Stimulated activated CD8-positive, alpha-beta memory T cell treated with anti-CD3 and anti-CD28 coated beads, Interleukin-7, amount 100 ng/mL, for 24 hours (primary cell): ENCODE measurements at places on chromosomes 1 and 21.

- no peak for DNase-seq
Observed at GRCh38 chr21:38714039-38714817, 91.5 kb upstream of the ETS2 start.

DNA sequence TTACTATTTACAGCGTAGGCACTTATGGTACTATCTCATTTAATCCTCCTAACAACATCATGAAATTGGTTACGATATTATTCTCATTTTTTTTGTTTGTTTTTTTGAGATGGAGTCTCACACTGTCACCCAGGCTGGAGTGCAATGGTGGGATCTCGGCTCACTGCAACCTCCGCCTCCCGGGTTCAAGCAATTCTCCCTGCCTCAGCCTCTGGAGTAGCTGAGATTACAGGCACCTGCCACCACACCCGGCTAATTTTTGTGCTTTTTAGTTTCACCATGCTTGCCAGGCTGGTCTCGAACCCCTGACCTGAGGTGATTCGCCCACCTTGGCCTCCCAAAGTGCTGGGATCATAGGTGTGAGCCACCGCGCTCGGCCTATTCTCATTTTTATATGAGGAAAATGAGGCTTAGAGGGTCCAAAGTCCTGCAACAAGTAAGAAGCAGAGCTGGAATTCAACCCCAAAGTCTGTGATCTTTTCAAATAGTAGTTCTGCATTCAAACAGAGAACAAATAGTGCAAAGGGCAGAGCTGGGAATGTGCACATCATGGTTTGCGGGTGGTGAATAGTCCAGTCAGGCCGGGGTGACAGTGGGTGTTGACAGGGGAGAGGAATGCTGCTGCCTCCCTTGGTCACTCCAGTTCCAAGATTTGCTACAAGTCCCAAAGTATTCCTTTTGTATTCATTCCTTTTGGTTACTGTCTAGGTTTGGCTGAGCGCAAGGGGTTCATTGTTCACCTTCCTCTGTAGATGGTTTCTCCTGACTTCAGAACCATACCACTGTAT lies 4.6 kb downstream of the PRUNE1 start:
- DNase-seq = no peak

- no peak for DNase-seq
Observed at GRCh38 chr1:206895325-206895724, 1.9 kb upstream of the IL24 start.

- DNase-seq = no peak
Observed at GRCh38 chr1:115282807-115283208, 55.2 kb downstream of the NGF start.

GRCh38 chr1:241899210-241899609 lies 51.2 kb downstream of the EXO1 start:
- DNase-seq = no peak

DNA sequence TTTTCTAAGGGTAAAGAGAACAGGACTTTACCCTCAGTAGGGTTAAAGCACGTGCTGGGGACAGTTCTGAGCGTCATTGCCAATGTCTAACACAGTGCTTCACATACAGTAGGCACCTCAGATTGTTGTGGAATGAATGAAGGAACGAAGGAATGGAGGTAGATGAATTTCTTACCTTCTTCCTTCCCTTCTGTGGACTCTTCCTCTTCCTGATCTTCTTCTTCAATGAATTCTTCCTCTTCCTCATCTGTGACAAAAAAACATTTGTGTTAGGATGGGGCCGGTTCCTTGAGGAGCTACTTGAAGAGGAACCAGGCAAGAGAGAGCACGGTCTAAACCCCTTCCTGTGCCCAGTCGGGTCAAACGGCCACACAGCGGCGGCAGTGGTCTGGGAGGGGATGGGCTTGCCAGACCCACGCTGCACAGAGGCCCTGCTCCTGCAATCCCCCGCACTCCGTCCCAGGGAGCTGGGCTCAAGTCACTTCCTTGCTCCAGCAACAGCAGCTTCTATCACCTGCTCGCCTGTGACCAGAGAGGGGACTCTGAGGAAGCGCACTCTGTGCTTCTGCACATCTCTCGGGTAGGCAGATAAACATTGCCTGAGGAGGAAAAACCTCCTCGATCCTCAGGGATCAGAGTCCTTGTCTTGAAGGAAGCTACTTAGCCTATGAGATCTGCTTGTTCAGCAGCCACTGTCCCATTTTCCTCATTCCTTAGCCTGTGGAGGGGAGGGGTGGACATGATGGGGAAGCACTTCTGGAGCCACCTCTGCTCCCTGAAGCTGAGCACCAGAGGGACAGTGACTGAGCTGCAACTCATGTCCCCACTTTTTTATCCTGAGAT lies 8.0 kb upstream of the SLC30A2 start:
- no peak for DNase-seq

- DNase-seq = no peak
Observed at GRCh38 chr1:247443641-247444040, 14.3 kb downstream of the OR2B11 start.

GRCh38 chr21:43834146-43834905 lies 30.7 kb upstream of the AGPAT3 start:
- DNase-seq = no peak

- DNase-seq = no peak
Observed at GRCh38 chr21:33971492-33972013, 55.9 kb upstream of the ATP5PO start.

DNA sequence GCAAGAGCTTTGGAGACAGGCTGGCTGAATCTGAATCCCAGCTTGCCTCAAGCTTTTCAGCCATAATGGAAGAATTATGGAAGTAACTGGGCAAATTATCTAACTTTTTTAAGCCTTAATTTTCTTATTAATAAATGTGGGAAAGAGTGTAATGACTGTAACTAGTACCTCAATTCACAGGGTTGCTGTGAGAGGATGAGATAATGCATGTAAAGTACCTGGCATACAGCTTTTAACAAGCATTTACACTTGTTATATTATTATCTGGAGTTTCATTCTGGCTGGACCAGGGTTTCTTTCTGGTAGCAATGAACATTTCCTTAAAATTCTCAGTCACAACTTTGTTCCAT lies 15.9 kb upstream of the TNFSF4 start:
- DNase-seq = no peak

DNA sequence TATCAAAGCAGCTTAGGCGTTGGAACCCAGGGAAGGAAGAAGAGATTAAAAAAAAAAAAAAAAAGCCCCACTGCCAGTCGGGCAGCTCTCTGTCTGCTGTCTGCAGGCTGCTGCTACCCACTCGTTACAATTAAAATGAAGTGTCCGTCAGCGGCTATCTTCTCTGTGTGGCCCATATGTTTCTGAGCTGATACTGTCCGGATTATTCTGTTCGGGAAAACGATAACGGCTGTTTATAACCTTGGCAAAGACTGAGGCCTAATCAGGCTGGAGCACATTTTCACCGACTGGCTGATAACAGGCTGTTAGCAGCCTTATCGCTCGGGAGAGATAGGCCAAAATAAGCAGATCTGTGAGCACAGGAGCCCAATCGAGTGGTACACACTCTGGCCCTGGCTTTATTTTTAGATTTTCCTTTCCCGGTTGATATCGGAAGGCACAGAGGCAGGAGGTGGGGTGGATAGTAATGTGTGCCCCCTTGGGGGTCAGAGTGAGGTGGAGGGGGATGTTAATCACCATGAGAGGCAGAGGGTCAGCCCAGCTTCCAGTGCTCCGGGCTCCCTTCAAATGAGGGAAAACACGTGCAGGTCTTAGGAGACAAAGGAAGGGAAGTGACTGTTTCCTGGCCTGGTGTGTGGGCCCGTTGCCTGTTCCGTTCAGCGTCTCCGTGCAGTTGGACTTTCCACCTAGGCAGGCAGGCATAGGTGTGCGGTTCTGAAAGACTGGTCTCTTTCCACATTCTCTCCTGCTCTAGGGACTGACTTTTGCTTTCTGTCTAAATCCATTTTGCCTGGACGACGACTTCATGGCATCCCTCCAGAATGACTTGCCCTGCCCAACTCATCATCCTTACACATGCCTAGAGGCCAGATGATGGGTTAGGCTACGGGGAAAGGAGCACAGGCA lies 153.4 kb downstream of the PBX1 start:
- DNase-seq = no peak

- no peak for DNase-seq
Observed at GRCh38 chr1:15254559-15254958, 7.5 kb downstream of the FHAD1 start.

GRCh38 chr1:31238986-31239613 lies 587 bp downstream of the NKAIN1 start:
- DNase-seq = no peak

GRCh38 chr1:202187697-202188407 lies 5.7 kb upstream of the LGR6 start:
- DNase-seq = no peak

GRCh38 chr1:194394676-194395075 lies 1208.3 kb upstream of the B3GALT2 start:
- DNase-seq = no peak

GRCh38 chr1:116558140-116558549 lies 12.7 kb downstream of the CD58 start:
- no peak for DNase-seq

- no peak for DNase-seq
Observed at GRCh38 chr1:63635681-63636080, 42.5 kb downstream of the PGM1 start.

GRCh38 chr1:23661887-23662286 lies 29.7 kb upstream of the RPL11 start:
- DNase-seq = no peak

DNA sequence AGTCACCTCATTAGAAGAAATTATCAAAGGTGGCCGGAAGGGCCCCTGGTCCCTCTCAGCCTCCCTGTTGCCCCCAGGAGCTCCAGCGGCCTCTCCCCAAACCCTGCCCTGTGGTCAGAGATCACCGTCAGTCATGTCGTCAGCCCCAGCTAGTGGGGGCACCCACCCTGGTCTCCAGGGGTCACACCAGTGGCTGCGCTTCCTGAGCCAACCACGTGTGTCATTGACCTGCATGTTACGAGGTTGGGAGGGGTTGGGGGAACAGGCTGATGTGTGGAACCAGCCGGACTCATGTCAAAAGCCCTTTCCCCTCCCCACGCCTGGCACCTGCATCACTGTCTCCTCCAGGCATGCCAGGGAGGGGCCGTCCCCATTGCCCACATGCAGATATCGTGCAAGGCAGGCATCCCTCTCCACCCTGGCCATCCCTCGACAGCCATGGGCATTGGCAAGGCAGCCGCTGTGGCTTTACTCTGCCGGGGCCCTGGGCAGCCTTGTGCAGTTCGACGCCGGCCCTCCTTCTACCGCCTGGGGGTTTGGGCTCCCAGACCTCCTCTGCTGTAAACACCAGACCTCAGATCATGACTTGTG lies 128.7 kb downstream of the CRYAA start:
- no peak for DNase-seq

DNA sequence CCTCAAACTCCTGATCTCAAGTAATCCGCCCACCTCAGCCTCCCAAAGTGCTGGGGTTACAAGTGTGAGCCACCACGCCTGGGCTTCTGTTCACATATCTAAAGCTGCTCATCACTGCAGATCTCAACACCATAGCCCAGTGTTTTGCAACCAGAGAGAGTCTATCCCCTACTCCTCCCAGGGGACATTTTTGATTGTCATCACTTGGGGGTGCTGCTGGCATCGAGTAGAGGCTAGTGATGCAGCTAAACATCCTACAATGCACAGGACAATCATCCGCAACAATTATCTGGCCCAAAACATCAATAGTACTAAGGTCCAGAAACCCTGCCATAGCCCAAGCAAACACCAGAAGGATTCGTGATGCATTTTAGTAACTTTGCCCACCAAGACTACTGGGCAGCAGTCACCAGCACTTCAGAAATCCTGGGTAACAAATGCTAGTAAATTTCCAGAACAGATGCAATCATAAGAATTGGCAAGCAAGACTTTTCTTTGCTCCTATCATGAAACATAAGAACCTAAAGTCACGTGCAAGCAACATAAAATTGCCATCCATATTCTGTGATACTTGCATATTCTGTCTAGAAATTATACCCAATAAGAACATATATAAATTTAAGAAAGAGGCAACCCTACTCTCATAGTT lies 159.2 kb downstream of the APP start:
- no peak for DNase-seq

DNA sequence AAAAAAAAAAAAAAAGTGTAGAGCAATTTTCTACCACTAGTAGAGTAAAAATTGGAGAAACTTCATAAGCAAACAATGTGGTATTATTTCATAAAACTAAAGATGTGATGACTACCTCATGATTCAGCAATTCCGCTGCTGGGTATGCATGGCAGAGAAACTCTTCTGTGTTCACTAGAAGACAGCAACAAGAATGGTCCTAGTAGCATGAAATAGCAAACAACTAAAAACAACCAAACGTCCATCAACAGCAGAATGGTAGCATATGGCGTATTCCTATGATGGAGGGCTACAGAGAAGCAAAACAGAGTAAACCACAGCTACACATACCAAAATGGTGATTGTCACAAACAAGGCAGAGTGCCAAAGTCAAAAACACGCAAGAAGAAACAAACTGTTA lies 18.9 kb downstream of the HTR1D start:
- no peak for DNase-seq

DNA sequence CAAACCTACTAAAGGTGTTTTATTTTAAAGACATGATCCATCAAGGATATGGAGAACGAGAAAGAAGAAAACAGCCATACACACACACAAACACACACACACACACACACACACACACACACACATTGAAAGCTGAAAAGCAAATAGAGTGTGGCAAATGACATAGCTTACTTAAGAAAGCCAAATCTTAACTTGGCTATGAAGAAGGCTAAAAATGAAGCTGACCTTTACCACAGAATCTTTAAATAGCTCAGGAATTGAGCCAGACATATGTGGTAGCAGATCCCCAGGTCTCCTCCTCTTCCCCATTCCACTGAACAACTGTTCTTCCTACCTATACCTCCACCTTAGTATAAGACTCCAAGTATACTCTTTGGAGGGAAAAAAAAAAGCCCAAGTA lies 185.6 kb downstream of the CLEC20A start:
- no peak for DNase-seq

GRCh38 chr1:34858901-34859445 lies 576 bp downstream of the SMIM12 start:
- DNase-seq = no peak

DNA sequence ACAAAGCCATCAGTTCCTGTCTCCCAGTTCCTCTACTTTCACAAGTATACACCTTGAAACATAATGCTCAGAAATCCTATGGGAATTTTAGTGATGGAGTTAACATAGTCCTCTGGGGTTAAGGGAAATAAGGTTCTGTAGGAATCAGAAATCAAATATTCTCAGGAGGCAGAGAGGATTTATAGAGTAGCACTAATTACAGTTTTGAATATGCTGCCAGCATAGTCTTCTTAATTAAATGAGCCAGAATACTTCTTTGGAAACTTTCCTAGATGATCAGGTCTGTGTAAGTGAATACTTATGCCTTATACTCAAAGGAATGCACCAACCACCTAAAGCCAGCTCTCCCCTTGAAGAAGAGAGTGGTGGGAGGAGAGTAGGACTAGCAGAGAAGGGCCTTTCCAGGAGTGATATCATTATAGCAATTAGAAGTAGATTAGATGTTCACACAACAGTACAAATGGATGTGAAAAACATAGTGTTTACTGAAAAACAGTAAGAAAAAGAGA lies 31.4 kb upstream of the DIRAS3 start:
- DNase-seq = no peak
